ENCODE measurements at places on chromosomes 16 and 17.

DNA sequence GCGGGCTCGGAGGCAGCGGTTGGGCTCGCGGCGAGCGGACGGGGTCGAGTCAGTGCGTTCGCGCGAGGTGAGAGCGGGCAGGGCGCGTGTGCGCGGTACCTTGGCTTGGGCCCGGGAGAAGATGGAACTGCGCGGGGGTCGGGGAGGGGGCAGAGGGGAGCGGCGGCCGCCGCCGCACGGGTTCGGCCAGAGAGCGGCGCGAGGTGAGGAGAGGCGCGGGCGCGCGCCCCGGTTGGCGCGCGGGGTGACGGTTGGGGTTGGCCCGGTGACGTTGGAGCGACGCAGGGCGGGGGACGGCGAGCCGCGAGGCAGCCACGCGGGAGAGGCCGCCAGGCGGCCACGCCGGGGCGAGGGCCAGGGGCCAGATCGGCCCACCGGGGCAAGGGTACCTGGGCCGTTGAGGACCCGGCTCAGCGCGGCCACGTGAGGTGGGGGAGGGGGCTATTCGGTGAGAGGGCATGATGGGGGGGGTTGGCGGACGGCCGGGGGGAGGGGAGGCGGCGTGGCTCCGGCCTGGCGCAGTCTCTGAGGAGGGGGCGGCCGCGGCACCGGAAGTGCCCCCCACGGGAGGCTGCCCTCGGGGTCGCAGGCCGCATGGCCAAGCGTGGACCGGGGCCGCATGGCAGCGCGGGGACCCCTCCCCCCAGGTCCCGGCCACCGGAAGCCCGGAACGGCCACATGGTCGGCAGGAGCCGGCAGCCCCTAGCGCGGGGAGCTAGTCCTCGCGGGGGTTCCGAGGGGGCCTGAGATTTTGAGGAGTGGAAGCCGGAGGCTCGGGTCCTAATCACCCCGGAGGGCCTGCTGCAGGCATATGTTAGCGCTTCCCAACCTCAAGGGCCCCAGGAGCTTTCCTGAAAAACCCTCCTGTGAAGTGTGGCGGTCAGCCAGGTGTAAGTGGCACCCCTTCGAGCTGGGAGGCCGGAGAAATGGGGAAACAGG lies 527 bp downstream of the EIF5A start:
- DNase-seq: peak; percentile 75

- DNase-seq: peak; percentile 62
Observed at GRCh38 chr17:29615048-29615385, 7.7 kb downstream of the CORO6 start.

DNA sequence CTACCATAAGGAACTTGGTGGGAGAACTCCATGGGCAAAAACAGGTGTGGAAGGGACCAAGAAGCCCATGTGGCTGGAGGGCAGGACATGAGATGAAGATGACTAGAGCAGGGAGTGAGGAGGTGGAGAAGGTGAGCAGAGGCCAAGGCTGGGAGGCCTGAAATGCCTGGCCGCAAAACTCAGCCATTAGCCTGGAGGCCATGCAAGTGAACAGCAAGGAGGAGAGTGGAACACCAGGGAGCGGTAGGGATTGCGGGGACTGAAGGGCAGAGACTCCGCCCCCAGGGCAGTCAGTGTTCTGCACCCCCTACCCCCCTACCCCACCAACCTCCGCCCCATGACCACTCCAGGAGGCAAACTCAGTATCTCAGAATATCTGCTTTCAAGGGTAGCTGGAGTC lies 17.0 kb downstream of the BCL7C start:
- DNase-seq: no peak

GRCh38 chr17:18258356-18259038 lies at the start of gene FLII:
Gene FLII, minus strand, starts transcription at chr17:18258738. Its CDS starts 48 bp downstream, at chr17:18258690.
- DNase-seq: peak; percentile 55

DNA sequence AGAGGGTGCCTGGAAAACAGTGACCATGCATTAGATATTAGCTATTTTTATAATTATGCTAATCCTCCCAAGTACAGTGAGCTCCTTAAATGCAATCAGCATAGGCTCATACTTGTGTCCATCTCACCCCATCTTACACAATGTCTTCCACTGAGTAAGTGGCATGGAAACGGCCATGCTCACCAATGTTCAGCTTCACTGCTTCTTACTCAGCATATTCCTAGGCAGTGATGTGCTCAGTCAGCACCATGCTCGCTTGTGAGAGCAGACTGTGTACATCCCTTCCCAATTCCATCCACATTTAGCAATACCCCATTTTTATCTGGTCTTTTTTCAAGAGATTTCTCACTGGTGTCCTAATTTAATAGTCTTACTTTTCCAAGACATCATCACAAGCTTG lies 454.8 kb upstream of the SOX9 start:
- DNase-seq: no peak

DNA sequence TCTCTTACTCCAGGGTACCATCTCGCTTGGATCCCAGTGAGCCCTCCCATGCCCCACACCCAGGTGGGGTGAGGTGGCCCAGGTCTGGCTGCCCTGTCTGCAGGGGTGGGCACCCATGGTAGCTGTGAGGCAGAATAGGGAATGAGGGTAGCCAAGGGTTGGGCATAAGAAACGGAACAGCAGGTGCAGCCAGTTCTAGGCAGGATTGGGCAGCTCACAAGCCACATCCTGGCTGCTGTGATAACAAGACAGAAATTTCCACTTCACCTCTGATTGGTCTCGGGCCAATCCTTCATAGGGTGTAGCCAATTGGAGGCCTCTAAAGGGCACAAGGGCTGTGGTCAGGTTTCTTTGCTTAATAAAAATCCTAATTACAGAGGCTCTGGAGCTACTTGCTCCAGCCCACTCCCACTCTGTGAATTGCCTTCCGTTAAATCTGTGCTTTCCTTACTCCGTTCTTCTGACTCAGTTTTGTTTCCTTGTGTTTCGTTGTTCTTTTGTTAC lies 1.5 kb upstream of the ARHGDIG start:
- peak; percentile 55 for DNase-seq

DNA sequence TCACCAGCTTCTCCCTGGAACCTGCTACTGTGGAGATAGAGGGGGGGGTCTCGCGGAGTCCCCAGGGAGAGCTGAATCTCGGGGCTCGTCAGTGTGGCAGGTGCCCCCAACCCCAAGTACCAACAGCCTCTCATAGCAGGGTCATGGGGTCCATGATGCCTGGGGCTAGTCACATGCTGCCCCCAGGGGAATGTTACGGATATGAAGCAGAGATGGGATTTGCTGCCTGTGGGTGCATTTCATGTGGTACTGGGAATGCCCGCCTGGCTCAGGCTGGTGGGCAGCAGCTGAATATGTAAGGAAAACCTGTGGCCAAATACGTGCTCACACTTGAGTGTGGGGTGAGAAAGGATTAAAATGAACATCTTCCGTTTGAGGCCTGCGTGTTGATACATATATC lies 49.4 kb downstream of the MEAK7 start:
- DNase-seq: no peak
